ENCODE measurements at places on chromosomes 11 and 22.
A peak's percentile ranks its signal among the peaks of the same experiment; 100 is the strongest.

GRCh38 chr11:92346220-92346619 is 121.6 kb downstream of the FAT3 start:
- no peak for DNase-seq

DNA sequence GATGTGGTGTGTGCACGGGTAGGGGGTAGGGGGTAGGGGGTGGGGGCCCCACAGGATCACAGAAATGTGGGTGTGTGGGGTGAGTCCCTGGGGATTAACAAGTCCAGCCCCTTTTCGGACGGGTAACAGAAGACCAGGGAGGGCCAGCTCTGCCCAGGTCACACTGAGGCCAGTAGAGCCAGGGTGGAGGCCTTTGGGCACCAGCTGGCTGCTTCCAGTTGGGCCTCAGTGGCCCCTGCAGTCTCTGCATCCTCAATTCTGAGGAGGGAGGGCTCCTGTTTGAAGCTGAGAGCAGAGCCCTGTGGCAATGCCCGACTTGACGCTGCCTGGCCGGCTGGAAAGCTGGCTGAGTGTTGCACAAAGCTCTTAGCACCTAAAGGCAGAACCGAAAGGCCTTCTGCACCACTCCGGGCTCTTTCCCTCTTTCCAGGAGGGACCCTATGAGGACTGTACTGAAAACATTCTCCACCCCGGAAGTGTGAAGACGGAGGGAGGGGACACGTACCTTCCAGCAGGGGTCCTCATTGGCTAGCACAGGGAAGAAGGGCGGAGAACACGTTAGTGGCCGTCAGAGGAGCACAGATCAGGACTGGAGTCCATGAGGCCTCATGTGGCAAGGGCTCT is 120.4 kb downstream of the PHF21B start:
- no peak for DNase-seq

DNA sequence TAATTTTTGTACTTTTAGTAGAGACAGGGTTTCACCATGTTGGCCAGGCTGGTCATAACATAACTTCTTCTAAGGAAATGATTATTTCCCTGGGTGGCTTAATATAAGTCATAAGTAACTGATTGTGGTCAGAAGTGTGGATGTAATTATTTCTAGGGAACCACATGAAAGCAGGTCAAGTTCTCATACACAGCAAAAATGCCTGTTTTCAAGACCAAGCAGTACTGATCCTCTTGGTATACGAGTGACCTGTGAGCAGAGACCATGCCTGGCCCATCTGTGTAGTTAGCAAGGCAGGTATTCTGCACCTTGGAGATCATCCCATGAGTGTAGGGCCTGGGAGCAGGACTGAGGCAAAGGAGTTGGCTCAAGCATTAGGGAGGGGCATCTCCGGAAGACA is 32.5 kb upstream of the NUCB2 start:
- DNase-seq: no peak

DNA sequence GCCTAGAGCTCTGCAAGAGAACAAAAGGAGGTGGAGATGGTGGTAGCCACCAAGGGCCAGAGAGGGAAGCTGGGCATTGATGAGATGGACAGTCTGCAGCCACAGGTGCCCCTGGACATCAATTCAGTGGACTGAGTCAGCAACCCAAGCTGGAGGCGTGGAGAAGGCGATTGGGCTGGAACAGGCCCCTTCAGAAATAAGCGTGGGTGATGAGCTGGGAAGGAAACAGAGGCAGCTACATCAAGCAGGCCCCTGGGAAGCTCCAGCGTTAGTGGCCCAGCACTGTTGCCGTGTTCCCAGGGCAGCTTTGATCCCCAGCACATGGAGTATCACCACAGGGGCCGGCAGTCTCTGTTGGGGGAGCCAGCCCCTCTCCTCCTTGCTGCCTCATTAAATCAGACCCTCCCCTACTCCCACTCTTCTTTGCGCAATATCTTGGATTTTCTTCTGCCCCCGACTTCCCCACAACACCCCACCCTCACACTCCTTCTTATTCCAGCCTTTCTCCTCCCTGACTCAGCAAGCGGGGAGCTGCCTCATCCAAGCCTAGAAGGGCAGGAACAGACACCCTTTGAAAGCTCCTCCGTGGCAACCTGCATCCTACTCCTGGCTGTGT is 31.7 kb upstream of the OAF start:
- no peak for DNase-seq

DNA sequence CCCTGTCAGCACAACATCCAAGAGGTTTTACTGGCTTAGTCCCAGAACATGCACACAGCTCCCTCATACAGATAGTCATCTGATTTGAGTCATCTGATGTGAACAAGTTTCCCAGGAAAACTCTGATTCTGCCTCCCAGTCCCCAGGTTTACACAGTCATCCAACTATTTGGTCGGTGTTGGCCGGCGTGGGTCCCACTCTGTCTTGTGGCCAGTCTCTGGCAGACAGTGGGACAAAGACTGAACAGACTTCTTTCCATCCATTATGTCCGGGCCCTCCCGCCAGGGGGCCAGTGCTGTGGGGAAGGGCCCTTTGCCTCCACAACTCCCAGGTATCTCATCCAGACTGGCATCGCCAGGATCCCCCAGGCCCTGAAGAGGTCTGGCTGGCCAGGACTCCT is 60.0 kb downstream of the BTG4 start:
- no peak for DNase-seq

DNA sequence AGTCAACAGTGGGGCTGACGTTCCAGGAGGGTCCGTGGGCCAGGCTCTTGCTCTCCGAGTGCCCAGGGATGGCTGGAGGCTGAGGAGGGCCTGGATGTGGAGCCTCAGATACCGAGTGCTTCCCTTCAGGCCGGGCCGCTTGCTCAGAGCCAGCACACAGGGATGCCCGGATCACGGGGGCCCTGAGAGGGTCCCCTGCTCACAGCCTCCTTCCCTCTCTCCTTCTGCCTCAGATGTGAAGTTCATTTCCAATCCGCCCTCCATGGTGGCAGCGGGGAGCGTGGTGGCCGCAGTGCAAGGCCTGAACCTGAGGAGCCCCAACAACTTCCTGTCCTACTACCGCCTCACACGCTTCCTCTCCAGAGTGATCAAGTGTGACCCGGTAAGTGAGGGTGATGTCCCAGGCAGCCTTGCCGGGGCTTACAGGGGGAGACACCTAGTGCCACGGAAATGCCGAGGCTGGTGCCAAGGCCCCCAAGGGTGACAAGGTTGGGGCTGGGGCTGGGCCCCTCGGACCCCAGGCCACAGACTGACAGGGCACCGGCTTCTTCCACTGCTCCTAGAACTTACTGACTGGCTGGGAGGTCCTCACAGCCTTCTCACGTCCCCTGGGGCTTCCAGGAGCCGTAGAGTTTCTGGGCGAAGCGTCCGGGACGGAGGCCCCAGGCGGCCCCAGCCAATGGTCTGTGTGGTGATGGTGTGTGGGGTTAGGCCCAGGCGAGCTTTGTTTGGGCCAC is 7.0 kb downstream of the CCND1 start:
- DNase-seq: no peak

- DNase-seq: no peak
Measured at GRCh38 chr22:41732096-41732772, 32.9 kb downstream of the MEI1 start.

GRCh38 chr11:18282626-18283025 is 16.6 kb downstream of the SAA1 start:
- DNase-seq: no peak

DNA sequence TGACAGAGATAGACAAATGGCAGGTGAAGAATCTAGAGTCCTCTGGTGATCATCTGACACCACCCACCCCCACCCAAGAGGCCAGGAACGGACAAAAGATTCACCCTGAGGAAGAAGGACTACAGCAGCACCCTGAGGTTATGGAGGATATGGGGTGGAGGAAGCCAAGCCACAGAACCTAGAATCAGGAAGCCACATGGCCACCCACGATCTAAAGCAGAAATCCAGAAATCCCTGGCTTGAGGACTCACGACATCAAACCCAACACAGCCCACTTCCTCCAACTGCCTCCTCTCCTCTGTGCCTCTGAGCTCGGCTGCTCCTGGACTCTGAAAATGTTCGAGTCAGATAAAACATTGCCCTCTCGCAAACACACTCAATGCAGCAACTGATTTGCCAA is 364.3 kb downstream of the SHANK2 start:
- DNase-seq: no peak

GRCh38 chr11:14668731-14669301 is 25.2 kb downstream of the PDE3B start:
- no peak for DNase-seq

GRCh38 chr11:99632969-99633368 is 612.2 kb downstream of the CNTN5 start:
- peak; percentile 65 for DNase-seq

- DNase-seq: no peak
Measured at GRCh38 chr11:110128161-110128560, 35.0 kb downstream of the ZC3H12C start.

- no peak for DNase-seq
Measured at GRCh38 chr11:61279934-61280659, 15.0 kb downstream of the VWCE start.

GRCh38 chr11:2358754-2359442 is 18.2 kb upstream of the CD81 start:
- no peak for DNase-seq
